NB4 (cell line): ENCODE measurements at places on chromosomes 12 and 14.

DNA sequence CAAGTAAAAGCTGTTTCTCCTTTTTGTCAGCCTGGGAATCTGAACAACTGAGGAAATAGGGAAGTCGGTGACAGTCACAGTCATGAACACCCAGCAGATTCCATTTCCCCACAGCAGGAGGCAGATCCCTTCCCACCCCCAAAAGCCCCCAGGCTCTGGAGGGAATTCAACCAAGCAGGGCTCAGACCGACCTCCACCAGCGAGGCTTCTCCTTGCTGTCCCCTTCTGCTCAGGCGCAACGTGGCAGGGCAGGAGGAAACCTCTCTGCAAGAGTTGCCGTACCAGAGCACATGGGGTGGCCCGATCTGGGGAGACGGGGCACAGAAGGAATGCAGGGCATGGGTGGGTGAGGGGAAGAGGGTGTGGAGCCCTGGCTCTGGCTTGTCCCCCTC, 319 bp downstream of the GALNT6 start:
- peak; percentile 82 for DNase-seq

GRCh38 chr12:99809909-99810308, 162.4 kb downstream of the GARIN6 start:
- DNase-seq: no peak

DNA sequence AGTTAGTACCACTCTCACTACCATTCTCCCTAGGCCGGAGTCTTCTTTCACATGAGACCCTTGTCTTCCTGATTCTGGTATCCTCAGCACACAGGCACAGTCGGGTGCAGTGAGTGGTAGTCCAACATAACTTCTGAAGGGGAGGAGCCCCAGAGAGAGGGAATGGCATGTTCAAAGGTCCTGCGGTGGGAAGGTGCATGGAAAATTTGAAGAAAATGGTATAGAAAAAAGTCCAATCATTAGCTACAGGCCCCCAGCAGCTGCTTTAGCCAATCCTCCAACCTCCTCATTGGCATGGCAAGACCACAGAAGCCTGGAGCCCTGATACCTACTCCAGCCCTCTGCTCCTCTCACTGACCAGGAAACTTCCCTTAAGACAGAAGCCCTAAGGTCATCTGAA, 96.6 kb downstream of the ZFP36L1 start:
- DNase-seq: no peak

- DNase-seq: no peak
Observed at GRCh38 chr12:49330032-49330619, 6.9 kb downstream of the C1QL4 start.

- no peak for DNase-seq
Observed at GRCh38 chr14:67432050-67432564, 20.1 kb upstream of the PLEK2 start.

DNA sequence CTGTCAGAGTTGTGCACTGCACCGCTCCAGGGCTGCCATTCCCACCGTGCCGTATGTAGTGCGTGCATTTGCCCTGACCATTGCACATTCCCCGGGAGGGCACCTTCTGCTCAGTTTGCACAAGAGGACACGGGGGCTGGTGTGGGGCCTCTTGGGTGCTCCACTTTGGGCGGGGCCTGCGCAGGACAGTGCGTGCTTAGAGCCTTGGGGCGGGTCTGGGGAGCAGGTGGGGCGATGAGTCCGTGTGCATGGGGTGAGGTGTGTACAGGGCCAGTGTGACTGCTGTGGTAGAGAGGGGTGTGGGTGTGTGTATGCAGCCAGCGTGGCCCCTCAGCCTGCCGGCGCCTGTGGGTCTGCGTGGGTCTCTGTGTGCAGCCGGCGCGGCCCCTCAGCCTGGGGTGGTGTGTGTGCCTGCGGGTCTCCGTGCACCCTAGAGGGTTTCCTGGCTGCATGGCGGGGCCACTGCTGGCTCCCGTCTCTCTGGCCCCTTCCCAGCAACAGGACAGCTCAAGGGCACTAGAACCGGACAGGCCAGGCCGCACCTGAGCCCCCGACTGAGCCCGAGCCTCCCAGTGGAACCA, 31.9 kb downstream of the FBRSL1 start:
- DNase-seq: no peak

DNA sequence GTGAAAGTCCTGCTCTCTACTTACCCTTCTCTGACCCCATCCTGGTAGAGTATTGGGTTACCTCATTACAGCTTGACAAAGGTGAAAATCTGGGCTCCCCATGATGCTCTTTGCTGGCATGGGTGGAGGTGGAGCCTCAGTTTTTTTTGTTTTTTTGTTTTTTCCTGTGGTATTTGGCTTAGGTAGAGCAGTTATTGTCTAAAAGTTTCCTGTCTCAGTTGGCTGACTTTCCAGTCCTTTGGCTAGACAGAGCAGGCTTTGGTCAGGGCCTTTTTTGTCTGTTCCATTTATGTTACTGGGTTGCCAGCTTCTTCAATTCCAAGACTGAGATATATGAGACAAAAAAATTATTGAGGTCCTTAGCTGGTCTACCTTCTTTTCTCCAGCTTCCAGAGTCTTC, 163.4 kb downstream of the GALC start:
- DNase-seq: no peak

- DNase-seq: no peak
Observed at GRCh38 chr12:95970905-95971304, 25.2 kb downstream of the HAL start.

DNA sequence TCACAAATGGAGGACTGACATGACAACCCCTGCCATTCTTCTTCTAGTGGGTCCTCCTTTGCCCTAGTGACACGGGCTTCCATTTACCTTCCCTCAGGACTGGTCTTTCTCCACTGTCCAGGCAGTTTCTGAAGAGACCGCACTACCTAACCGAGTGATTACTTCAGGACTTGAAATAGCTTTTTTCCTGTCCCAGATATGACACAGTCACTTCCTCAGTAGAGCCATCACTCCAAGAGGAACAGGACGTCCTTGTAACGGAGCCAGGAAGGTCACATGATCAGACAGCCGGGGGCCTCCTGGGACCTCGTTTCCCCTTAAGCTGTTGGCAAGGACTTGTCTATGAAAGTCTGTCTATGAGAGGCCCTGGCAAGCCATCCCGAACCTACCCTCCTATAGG, 62.3 kb downstream of the FOS start:
- DNase-seq: peak; percentile 97

- DNase-seq: no peak
Observed at GRCh38 chr12:5085896-5086295, 42.2 kb downstream of the KCNA5 start.

- DNase-seq: no peak
Observed at GRCh38 chr12:132395192-132395907, 66.0 kb upstream of the GALNT9 start.

- peak; percentile 42 for DNase-seq
Observed at GRCh38 chr12:92696216-92696615, 6.6 kb upstream of the PLEKHG7 start.
